ENCODE measurements at places on chromosomes 12 and 14.
A peak's percentile ranks its signal among the peaks of the same experiment; 100 is the strongest.

- no peak for DNase-seq
These were observed 428.8 kb downstream of the ZFP36L1 start for GRCh38 chr14:68363843-68364767.

GRCh38 chr14:53766601-53767000 is 190.0 kb downstream of the BMP4 start:
- DNase-seq, result no peak

- no peak for DNase-seq
These were observed 952 bp downstream of the DRAM1 start for GRCh38 chr12:101878243-101878821.

- no peak for DNase-seq
These were observed 30.7 kb upstream of the MAP1LC3B2 start for GRCh38 chr12:116528498-116528897.

DNA sequence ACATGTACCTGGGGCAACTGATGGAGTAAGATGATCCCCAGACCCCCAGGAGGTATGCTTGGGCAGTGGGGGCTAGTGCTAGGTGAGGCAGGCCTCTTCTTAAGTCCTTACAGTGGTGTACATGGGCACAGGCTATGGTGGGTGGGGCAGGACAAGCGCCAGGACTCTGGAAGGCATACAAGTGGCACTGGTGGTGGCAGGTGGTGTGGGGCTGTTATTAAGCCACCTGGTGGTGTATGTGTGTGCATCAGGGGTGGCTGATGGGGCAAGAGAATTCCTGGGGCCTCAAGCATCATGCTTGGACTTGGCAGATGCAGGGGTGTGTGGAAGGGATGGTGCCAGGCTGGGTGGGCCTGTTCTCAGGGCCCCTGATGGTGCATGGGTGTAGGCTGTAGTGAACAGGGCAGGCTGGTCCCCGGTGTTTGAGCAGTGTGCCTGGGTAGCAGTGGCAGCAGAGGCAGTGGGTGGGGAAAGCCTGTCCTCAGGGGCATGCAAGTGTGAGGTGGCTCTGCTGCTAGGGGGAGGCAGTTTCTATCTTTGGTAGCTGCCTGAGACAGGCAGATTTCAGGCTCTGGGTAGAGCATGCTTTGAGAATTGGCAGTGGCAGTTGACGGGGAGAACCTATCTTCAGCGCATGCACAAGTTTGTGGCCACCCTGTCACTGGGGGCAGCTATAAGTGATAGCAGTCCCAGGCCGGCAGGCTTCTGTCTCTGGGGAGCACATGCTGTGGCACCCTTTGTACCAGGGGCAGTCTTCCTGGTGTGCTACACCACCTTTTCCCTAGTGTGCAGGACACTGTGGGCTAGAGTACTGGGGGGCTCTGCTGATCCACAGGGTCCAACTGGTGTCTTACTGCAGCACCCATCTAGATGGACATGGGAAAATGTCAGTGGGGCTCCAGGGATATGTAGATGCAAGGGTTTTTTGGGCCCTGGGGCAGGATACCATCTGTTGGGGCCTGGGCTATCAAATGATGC is 52.6 kb upstream of the ABCD2 start:
- no peak for DNase-seq

GRCh38 chr14:68141281-68142088 is 321.9 kb downstream of the RAD51B start:
- DNase-seq, result no peak

DNA sequence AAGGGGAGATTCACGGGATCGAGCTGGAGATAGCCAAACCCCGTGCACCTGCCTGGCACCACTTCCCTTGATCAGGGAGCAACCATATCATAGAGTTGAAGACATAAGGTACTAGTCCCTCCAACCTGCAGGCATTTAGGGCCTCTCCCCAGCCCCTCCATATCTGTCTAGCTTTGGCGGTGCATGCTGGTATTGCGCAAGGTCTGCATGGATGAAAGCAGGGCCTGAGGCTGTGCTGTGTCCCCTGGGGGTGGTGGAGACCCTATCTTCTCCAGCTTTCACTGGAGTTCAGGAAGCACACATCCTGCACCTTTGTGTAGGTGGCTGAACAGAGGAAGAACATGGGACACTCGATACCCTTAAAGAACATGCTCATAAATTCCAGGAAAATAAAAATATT is 46.9 kb downstream of the KCTD10 start:
- no peak for DNase-seq

- no peak for DNase-seq
These were observed 52.5 kb downstream of the KIAA0586 start for GRCh38 chr14:58479975-58480374.

GRCh38 chr12:88243982-88244381 is 101.9 kb downstream of the TMTC3 start:
- DNase-seq, result no peak

GRCh38 chr14:29235991-29236390 is 469.4 kb downstream of the FOXG1 start:
- DNase-seq, result no peak

GRCh38 chr14:50260511-50260910 is 29.1 kb upstream of the SOS2 start:
- no peak for DNase-seq

DNA sequence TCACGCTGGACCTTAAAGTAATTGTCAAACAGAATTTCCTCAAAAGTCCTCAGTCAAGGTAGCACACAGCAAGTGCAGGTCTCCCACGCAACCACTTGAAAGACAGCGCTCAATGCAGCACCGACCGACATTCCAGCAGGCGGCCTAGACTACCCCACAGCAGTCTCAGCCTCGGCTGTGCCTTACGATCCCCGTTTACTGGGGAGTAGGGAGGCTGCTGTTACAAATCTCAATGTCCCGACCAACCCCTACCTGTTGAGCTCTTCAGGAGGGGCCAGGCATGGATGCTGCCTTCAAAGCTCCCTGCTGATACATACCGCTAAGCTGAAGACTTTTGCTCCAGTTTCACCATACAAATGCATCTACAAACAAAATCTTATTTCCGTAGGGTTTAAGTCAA is 21.8 kb downstream of the VPS37B start:
- peak; percentile 43 for DNase-seq

- DNase-seq, result no peak
These were observed 1178.7 kb downstream of the AACS start for GRCh38 chr12:126243814-126244440.

GRCh38 chr12:2647186-2647585 is 147.6 kb upstream of the FKBP4 start:
- no peak for DNase-seq

- DNase-seq, result no peak
These were observed 15.1 kb upstream of the RPS6KA5 start for GRCh38 chr14:91075553-91075952.
